ENCODE measurements at places on chromosomes 4 and X. TPM values are rescaled to one million over a fixed set of nuclear protein-coding genes. Genes with fewer than 3 reads are reported as not detected.

FAT1 gene
- 251 TPM for total RNA-seq

- peak; percentile 35 for DNase-seq
Observed at GRCh38 chr4:87947381-87948160, 27.9 kb upstream of the SPP1 start.

- DNase-seq, result no peak
Observed at GRCh38 chr4:107760281-107760947, 40.4 kb upstream of the PAPSS1 start.

MAGEA11 gene
- total RNA-seq, result not detected

CXorf49 gene
- total RNA-seq, result 0.69 TPM

Data from renal cortical epithelial cell (primary cell).